ENCODE measurements at places on chromosomes 1 and 21.
A peak's percentile ranks its signal among the peaks of the same experiment; 100 is the strongest.

- no peak for DNase-seq
Observed at GRCh38 chr1:17667641-17668040, 87.5 kb upstream of the ACTL8 start.

- DNase-seq, result no peak
Observed at GRCh38 chr1:15364740-15365139, 44.9 kb upstream of the EFHD2 start.

GRCh38 chr1:58778385-58779000 is 5.4 kb downstream of the JUN start:
- DNase-seq, result no peak

GRCh38 chr1:227253065-227253464 is 65.2 kb downstream of the CDC42BPA start:
- DNase-seq, result no peak

DNA sequence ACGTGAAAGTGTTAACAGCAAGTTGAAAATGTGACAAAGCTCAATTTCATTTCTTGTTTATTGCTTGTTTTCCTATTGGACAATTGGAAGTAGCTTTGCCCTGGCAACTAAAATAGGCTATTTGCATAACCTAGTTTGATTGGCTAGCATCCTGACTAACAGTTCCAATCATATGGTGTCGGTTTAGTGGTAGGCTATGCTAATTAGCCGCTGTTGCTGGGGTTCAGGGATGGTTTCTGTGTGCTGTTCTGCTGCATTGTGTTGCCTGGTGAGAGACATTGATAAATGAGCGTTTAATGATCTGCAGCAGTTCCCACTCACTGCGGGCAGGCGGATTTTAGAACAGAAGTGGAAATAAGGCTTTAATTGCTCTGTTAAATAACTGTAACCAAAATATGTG is 68.5 kb downstream of the DYRK1A start:
- DNase-seq, result peak; percentile 91

DNA sequence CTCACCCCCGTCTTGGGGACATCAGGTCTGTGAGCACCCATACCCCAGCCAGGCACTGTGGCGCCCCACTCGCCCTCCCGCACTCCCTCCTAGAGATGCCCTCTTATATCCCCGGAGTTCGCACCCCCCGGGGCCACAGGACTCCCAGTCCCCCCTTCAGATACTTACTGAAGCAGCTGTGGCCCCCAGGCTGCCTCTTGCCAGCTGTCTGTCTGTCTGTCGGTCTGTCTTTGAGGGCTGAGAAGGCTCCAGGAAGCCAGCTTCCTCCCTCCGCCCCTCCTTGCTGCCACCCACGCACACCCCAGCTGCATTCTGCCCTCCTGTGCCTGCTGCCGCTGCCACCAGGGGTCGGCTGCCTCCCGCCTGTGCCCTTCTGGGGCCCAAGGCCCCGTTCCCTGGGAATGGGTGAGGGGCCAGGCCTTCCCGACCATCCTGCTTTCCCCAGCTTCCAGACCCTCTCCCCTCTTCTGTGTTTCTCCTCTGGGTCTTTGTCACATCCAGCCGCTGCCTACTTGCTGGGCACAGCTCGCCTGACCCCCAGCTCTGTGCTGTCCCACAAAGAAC is at the start of gene PTPN7:
Gene PTPN7 (minus strand): TSS at position 226 of the 564 bp plus-strand sequence. CDS start 1,200 bp downstream, outside the sequence.
- DNase-seq, result no peak

DNA sequence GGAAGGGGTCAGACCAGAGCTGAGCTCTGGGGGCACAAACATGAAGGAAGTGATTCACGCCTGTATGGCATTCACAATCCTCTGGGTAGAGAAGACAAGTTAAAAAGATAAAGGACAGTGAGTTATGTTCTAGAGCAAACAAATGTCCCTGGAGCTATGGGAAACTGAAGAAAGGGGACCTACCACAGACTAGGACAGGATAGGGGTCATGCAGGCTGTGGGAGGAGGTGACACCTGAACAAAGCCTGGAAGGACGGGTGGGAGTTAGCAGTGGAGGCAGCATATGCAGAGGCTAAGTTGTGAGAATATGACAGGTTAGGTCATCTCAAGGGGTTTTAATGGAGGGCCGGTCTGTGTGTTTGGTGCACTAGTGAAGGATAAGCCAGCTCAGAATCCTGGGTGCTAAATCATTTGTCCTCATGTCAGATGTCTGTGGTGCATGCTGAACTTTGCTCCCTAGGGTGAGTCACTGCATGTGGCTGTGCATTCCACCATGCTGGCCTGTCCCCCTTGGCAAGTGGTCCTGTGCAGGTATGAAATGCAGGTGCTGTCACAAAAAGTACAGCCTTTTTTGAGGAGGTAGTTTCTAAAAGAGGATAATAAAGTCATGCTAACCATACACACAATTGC is 28.5 kb downstream of the TNN start:
- DNase-seq, result no peak

DNA sequence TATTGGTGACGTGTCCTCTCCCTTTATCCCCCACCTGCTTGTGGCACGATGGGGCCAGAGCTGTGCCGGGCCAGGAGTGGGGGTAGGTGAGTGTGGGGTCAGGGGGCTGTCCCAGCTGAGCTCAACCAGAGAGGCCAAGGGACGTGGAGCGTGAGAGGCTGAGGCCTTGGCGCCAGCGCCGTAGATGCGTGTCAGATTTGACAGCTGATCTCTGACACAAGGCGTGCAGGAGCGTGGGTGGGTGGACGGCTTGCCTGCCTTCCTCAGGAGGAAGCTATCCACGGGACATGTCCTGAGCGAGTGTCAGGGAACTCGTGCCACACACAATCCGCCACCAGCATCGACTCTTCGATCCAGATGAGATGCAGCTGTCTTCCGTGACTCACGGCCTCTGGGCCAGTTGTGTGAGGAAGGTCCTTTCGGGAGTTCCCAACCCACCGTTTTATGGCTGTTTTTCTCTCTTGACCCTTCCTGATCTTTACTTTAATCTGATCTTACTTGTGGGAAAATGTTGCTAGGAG is 56.7 kb downstream of the SPSB1 start:
- no peak for DNase-seq

DNA sequence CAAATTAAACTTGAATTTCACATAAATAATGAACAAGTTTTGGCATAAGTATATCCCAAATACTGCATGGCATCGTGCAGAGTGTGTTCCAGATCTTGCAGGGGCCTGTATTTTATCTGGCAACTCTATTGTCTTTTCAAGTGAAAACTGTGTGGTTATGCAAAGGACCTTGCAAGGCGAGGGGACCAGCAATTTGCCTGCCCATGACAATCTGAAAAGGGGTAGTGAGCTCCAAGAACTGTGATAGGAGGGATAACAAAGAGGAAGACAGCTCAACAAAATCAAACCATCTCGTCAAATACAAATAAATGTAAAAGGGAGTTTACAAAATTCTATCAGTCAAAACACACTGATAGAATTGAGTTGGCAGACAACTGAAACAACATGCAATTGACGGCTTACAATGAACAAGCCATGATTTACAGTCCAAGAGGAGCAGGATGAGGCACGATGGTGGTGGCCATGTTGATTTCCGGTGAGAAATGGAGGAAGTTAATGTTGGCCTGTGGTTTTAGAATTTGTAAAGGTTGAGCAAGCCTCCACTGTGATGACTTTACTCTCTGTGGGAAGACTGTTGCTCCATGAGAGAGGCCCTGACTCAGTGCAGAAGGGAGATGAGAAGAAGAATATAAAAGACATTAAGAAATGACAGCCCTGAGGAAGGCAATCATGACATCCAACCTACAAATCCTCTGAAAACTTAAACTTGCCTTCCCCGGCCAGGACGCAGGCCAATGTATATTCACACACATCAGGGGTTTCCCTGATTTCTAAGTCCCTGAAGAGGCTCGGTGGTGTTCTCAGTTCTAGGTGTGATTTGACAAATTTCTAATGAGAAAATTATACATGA is 132.2 kb downstream of the ADSS2 start:
- peak; percentile 14 for DNase-seq

GRCh38 chr1:197222780-197223179 is 45.3 kb upstream of the CRB1 start:
- no peak for DNase-seq

GRCh38 chr1:172405912-172406311 is 14.6 kb upstream of the C1orf105 start:
- no peak for DNase-seq

DNA sequence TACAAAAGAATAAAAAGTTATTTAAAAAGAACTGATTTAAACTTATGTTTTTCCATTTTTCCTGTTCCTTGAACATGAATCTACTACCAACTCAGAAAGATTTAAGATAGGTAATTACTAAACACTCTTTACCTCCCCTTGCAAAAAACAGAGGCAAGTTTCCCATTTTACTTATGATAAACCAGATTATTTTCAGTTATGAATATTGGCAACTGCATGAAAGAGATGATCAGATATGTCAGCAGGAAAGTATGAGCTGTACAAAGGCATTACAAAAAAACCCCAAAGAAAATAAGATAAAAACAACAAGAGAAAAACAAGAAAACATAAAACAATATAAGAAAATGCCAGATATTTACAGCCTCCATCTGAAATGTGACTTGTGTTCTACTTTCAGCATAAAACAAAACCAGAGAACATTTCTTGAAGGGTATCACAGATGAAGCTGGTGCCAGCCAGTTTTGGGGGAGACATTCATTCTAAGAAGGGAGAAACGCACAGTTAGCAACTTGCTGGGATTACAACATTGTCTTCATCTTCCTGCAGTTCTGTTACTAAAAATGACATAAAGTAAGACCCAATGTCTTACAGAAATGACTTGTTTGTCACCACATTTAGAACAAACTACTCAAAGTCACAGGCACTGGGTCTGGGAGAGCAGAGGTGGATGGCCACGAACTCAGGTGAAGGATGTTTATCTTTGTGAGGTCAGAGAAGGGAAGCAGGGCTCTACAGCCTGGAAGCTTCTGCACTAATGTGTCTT is 19.1 kb downstream of the ZC3H12A start:
- no peak for DNase-seq

- DNase-seq, result no peak
Observed at GRCh38 chr1:230668227-230668626, 25.9 kb downstream of the COG2 start.

- DNase-seq, result no peak
Observed at GRCh38 chr1:155077346-155077745, 1.3 kb upstream of the EFNA3 start.

DNA sequence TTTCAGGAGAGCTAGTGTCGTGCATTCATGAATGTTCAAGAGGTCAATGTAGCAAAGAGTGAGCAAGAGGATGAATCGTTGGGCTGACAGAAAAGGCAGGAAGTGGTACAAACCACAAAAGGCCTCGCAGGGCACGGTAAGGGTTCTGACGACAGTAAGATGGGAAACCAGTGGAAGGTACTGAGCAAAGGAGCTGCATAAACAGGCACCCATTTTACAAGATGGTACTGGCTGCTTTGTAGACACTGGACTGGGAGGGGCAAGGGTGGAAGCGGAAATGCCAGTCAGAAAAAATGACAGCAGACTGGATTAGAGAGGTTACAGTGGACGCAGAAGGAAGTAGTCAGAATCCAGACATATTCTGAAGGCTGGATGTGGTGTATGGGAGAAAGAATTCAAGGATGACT is 123.5 kb downstream of the PTPN14 start:
- DNase-seq, result no peak

DNA sequence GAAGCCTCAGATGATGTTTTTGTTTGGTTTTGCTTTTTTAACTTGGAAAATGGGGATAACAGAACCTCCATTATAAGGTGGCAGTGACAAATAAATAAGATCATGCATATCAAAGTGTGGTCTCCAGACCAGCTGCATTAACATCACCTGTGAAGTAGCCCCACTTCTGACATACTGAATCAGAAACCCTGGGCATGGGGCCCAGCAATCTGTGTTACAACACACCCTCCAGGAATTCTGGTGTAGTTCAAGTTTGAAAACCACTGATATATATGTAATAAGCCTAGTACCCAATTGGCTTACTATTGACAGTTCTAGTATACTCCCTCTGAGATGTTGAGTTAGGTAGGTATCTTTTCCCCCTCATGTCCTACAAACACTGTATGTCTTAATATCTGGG is 24.1 kb upstream of the RNF19B start:
- no peak for DNase-seq

DNA sequence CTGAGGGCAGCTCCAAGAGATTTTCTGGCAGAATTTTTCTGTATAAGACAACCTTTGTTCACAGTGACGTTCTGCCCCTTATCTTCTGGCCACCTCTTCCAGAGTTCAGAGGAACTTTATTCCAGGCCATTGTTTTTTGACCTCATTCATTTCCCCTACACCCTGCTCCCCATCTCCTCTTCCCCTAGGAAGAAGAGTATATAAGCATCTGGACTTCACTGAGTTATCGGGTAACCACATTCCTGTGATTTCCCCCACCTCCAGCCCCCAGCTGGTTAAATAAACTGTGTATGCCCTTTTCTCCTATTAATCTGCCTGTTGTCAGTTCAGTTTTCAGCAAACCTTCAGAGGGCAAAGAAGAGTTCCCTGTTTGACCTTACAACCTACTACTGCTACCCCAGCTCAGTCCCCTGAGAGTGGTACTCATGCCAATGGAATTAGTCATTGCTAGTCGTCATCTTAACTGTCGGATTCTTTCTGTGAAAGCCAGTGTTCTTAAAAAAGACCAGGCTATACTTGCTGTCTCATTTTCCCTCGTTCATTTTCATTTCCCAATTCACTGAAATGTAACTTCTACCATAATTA is 14.3 kb upstream of the ALG14 start:
- no peak for DNase-seq

DNA sequence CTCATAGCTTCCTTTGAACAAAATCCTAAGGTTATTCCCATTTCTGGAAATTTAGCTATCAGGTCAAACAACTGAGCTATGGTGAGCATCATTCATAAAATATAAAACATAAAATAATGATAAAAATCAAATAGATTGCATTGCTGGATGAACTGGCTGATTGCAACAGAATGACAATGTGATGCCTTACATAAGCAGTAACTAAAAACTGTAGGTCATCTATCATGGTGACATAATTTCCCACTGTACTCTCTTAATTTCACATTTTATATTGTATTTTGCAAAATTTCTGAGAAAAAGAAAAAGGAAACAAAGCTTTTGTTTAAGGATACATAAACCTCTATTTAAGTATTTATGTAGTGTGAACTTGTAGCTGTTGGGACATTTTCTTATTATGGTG is 4.6 kb downstream of the PTGER3 start:
- DNase-seq, result no peak

GRCh38 chr1:114455102-114455785 is 55.8 kb downstream of the TRIM33 start:
- no peak for DNase-seq

DNA sequence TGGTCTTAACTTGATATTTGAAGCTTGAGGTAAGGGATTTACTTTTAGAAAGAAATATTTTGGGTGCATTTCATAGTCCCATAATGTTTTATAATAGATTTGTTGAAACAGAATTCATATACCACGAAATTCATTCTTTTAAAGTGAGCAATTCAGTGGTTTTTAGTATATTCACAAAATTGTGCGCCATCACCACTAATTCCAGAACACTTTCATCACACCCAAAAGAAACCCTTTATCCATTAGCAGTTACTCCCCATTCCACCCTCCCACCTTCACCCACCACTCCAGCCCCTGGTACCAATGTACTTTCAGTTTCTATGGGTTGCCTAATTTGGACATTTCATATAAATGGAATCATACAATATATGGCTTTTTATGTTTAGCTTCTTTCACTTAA is 38.9 kb upstream of the DMRTB1 start:
- no peak for DNase-seq

Measured in midbrain (tissue), 1 donor.